Peyer's patch (tissue), 4 donors: ENCODE measurements at places on chromosomes 2 and 18. TPM values are rescaled to one million over a fixed set of nuclear protein-coding genes. Genes with fewer than 3 reads are reported as not detected.
A peak's percentile ranks its signal among the peaks of the same experiment; 100 is the strongest.

DNAJC27 gene
- total RNA-seq, result 6.1 TPM

GCG gene
- total RNA-seq, result 140 TPM

ABCG8 gene
- total RNA-seq, result 31.5 TPM

GRCh38 chr18:50133526-50133925 lies 61.4 kb downstream of the MYO5B start:
- DNase-seq, result no peak

CYP1B1 gene
- 16.5 TPM for total RNA-seq

GRCh38 chr18:40163254-40163653 lies 1791.8 kb upstream of the PIK3C3 start:
- no peak for DNase-seq

DNA sequence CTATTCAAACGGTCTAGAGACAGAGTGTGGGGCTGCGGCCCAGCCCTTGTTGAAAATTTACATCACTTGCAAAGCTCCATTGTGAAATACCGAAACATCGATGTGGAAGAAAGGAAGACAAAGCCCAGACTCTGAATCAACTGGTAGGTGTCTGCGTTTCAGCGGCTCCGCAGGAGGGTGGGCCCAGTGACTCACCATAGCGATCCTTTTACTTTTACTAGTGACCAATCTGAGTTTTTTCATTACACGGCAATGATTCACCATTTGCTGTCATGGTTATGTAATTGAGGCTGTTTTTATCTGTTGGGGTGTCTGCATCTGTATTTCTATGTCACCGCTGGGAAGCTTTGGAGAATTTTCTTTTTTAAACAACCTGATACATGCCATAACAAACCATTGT lies 66.6 kb upstream of the ODC1 start:
- DNase-seq, result no peak

- DNase-seq, result peak; percentile 65
Observed at GRCh38 chr2:230124757-230125431, 56.2 kb upstream of the SLC16A14 start.

GRCh38 chr2:6866982-6867381 lies 1.3 kb upstream of the CMPK2 start:
- no peak for DNase-seq

DNA sequence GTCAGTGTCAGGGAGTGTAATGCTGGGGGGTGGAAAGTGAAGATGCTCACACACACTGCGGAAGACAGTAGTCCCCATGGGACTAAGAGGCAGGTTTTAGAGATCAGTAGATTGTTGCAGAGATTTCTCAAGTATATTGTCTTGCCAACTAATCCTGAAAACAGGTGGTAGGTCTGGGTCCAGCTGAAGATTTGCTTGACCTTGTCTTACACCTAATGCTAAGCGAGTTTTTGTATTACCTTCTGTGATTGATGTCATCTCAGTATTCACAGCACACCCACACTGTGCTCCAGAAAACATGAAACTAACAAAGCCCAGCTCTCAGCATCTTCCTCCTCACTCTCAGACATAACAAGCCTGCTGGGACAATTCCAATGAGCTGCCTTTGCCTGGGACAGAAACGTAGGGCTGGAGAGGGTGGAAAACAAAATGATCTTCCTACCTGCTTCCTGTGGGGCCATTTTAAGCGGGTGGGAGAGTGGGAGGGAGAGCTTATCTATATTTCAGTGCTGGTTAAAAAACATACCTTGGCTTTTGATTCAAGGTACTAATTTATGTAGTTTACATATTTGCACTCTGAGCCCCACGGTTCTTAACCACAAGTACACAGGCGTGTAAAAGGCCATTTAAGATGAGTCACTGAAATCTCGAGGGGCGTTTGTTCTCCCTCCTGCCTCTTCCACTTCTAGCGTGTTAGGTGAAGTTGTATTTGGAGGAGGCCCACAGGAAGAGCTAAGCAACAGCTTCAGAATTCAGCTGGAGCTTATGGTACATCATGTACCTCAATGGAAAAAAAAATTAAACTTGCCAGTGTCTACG lies 23.1 kb upstream of the RBMS1 start:
- DNase-seq, result no peak
